ENCODE measurements at places on chromosomes 5 and 9. TPM values are rescaled to one million over a fixed set of nuclear protein-coding genes. Genes with fewer than 3 reads are reported as not detected.

- no peak for DNase-seq
These were observed 113.8 kb downstream of the TMC1 start for GRCh38 chr9:72635197-72635596.

- DNase-seq, result no peak
These were observed 149.2 kb downstream of the GABBR2 start for GRCh38 chr9:98559561-98559960.

- DNase-seq, result no peak
These were observed 137.2 kb upstream of the FST start for GRCh38 chr5:53343187-53343586.

DNA sequence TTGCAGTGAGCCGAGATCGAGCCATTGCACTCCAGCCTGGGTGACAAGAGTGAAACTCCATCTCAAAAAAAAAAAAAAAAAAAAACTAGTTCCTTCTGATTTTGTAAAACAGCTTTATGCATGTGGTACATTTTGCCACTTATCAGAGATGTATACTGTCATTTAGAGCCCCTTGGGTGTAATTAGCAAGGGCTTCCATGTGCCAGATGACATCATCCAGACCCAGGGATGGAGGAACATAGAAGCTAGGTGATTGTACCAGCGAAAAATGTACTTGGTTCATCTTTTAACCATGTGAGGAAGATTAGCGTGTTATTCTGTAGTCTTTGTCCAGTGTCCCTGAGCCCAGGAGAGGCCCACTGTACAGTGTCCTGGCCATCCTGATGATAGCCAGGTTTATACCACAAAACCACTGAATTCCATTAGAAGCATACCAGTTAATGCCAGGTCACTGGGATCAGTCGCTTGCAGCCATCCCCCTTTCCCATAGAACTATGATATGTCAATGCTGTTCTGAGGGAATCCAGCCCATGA lies 239.3 kb upstream of the SGCD start:
- no peak for DNase-seq

- DNase-seq, result no peak
These were observed 9.2 kb downstream of the POC5 start for GRCh38 chr5:75707911-75708509.

DNA sequence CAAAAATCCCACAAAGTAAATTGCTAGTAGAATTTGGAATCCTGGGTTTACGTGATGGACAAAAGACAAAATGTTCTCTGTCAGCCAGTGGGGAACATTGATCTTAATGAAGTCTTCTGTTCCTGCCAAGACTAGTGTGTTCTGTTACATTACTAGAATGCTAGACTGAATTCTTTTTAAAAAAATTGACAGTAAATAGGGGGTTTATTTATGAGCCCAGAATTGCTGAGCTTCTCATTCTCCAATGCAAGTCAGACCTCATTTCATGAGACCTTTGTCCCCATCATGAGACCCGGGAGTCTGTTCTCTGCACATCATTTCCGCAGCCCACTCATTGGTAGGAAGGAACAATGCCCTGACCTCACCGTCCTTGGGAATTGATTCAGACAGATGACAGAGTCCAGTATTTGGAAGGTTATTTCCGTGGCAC lies 173.8 kb upstream of the OTULINL start:
- peak; percentile 64 for DNase-seq

- DNase-seq, result no peak
These were observed 395.8 kb upstream of the ADAMTSL1 start for GRCh38 chr9:18077941-18078678.

DNA sequence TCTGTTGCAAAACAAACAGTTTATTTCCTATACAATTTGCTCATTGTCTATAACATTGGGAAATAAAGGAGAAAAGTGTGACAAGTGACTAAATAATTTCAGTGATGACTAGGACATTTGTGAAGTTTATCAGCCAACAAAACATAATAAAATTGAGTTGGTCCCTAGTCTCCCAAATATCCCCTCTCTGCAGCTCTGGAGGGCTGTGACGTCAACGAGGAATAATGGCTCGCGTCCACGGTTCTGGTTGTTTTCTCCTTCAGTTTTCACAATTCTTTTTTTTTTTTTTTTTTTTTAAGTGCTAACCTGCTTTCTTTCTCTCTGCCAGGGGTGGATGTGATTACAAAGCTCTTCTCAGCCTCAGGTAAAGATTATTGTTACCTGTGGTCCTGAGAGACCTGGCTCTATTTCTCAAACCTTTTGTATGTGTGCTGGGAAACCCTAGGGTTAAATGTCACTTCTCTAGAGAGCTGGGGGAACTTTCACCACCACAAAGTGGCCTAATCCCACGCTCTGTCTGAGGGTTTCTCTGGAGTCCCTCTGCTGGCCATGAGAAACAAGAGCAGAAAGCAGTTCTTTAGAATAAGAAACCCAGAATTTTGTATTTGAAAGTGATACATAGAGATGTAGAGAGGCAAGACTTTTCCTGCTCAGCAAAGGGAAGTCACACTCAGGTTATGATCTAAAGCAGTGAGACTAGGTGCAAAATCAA lies 36.2 kb upstream of the ANKRD55 start:
- DNase-seq, result peak; percentile 68

GRCh38 chr5:131316822-131317221 lies 53.0 kb downstream of the CDC42SE2 start:
- DNase-seq, result no peak

- DNase-seq, result no peak
These were observed 460.6 kb downstream of the CETN3 start for GRCh38 chr5:89948977-89949376.

- DNase-seq, result no peak
These were observed 38.1 kb upstream of the TUSC1 start for GRCh38 chr9:25716220-25716872.

DNA sequence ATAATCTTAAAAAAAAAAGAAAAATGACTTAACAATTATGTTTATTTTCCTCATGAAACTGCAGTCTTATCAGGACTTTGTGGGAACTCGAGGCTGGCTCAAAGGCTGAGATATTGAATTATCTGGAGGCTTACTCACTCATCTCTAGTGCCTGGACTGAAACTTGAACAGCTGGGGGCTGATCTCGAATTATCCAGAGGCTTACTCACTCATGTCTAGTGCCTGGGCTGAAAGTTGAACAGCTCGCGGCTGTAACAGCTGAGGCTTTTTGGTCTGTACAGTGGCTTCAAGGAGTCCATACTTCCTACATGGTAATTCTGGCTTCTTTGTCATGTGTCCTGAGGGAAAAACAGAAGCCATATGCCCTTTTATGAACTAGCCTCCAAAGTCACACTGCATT lies 371.9 kb downstream of the CETN3 start:
- no peak for DNase-seq

DNA sequence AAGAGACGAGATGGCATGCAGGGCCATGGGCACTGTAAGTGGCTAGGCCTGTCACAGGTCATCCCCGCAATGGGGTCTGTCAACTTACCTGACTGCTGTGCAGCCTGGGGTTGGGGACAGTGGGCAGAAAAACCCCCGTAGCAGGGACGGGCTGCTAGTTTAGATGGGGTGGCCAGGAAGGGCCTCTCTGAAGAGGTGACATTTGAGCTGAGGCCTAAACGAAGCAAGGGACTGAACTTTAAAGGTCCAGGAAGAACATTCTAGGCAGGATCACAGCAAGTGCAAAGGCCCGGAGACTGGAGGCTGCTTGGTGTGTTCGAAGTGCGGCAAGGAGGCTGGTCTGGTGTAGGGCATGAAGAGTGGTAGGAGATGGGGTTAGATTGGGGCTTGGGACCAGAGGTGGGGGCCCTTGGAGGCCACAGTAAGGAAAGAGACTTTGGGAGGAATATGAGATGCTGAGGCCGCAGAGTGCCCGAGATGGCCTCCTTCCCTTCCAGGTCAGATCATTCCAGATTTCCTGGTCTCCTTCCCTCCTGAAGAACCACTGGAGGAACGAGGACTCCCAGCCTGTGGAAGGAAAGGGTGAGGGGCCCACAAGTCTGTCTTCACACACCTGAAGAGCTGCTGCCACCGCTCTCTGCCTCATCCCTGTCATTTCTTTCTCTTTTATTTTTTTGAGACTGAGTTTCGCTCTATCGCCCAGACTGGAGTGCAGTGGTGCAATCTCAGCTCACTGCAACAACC lies 37.9 kb upstream of the SH3PXD2B start:
- no peak for DNase-seq

GRCh38 chr5:10832421-10832820 lies 71.4 kb upstream of the DAP start:
- no peak for DNase-seq

DNA sequence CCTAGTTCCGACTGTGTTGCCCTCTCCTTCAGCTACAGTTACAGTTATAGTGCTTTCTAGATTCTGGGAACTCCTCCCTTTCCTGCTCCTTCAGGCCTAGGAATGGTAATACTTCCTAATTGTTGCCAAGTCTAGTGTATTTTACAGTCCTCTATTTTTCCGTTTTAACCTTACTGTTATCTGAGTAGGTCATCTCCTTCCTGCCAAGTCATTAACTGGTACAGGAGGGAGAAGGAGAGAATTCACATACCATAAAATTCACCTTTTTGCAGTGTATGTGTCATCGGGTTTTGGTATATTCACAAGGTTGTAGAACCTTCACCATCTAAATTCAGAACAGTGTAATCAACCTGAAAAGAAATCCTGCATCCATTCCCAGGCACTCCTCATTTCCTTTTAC lies 335.4 kb upstream of the MEF2C start:
- DNase-seq, result no peak

- no peak for DNase-seq
These were observed 220.3 kb downstream of the CSNK1G3 start for GRCh38 chr5:123732257-123732656.

DNA sequence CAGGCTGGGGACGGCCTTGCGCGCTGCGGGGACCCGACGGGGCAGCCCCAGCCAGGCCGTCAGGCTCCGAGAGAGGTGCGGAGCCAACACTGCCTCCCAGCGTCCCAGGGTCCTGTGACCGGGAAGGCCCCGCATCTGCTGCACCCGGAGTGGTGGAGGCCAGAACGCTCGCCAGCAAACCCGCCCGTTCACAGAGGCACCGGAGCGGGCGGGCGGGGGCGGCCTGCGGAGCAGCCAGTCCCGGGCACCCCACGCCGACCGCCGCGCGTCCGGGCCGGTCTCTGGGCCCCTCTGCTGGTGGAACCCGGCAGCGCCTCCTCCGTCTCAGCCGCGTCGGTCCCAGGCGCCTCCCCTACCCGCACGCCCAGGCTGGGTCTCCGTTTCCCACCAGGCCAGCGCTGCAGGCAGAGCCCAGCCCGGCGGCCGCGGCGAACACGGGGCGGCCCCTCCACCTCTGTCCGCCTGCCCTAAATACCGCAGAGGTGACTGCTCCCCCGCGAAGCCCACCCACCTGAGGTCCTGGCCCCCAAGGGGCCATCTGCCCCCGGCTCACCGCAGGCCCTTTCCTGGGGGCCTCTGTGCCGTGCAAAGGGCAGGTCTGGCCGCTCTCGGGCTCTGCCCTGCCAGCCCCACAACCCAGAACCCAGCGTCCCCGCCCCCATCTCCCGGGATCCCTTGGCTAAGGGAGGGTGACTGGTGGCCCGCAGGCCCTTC lies 15.9 kb downstream of the EXD3 start:
- peak; percentile 83 for DNase-seq

- DNase-seq, result no peak
These were observed 15.6 kb upstream of the TPM2 start for GRCh38 chr9:35705372-35705771.

- no peak for DNase-seq
These were observed 1048.6 kb upstream of the SEMA6A start for GRCh38 chr5:117623042-117623805.

- no peak for DNase-seq
These were observed 79.7 kb upstream of the ZNF366 start for GRCh38 chr5:72586788-72587530.

GRCh38 chr5:107099506-107099905 lies 571.2 kb downstream of the EFNA5 start:
- no peak for DNase-seq

- no peak for DNase-seq
These were observed 138.7 kb downstream of the YTHDC2 start for GRCh38 chr5:113652161-113652560.

DNA sequence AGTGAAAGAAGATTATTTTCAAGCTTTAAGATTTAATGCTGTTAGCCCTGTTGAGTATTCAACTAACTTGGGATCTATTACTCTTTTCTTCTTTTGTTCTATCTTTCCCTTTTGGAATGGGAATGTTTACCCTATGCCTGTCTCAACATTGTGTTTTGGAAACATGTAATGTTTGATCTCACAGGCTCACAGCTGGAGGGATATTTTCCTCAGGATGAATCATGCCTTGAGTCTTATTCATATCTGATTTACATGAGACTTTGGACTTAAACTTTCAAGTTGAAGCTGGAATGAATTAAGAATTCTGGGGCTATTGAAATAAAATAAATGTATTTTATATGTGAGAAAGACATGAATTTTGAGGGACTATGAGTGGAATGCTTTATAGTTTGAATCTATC lies 607.8 kb upstream of the PTGER4 start:
- DNase-seq, result no peak

GRCh38 chr5:139004374-139005307 lies 129.5 kb upstream of the LRRTM2 start:
- no peak for DNase-seq

DNA sequence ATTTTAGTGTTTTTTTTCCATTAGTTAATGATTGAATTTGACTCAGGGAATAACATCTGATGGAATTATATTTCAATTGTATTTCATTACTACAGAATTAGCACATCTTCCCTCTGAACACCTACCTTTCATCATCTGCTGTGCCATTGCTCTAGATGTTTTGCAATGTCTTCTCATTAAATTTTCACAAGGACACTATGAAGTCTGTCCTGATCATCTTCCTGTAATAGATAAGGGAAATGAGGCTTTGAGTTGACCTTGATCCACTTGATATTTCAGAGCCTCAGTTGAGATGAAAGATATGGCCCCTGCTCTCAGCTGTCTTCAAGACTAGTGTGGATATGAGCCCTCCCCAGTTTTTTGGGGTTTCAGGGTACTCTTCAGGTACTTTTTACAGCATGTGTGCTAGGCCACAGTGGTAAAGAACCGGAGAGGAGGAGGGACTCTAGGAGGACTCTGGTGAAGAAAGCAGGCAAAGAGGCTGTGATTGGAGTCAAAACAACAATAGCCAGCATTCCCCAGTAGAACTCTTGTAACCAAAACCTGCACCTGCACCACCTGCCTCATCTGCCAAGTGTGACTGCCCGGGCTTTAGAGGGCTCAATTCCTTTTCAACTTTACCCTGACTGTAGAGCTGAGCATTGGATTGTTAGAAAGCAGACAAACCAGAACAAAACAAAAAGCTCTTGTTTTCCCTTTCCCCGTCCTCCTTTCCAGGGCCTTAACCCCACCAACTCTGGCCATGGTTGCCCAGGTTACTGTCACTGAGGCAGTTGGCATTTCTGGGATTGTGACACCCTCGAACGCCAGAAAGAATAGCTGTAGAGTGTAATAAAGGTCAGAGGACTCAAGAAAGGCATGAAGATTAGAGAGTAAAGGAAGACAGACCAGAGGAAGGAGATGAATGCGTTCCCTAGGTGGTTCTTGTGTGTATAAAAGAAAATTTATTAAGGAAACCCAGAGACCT lies 56.3 kb downstream of the ERAP1 start:
- DNase-seq, result no peak

- DNase-seq, result no peak
These were observed 472.8 kb downstream of the SPOCK1 start for GRCh38 chr5:137026296-137026695.

The SOHLH1 gene
- total RNA-seq, result 0.17 TPM

The FCHO2 gene
- total RNA-seq, result 25.7 TPM

The EIF4E1B gene
- not detected for total RNA-seq

The KCNMB1 gene
- 0.46 TPM for total RNA-seq

The NIPAL4 gene
- total RNA-seq, result not detected

The PCDHGA4 gene
- total RNA-seq, result 4.4 TPM

The PHYHD1 gene
- total RNA-seq, result 49.9 TPM

The KCNIP1 gene
- total RNA-seq, result 1.7 TPM

The SURF1 gene
- 31.4 TPM for total RNA-seq

The PCDHAC1 gene
- 0.57 TPM for total RNA-seq

The DNAI1 gene
- not detected for total RNA-seq

The TMEM232 gene
- 2.3 TPM for total RNA-seq

The IFNA21 gene
- not detected for total RNA-seq

The FABP6 gene
- total RNA-seq, result 1.00 TPM

Measured in ovary (tissue), 10 donors.